ENCODE measurements at places on chromosomes 3 and 15.

- H3K27ac ChIP-seq = no peak overlapping the region
- DNase-seq = no peak
- H3K36me3 ChIP-seq = no peaks in the 10 kb centered on the region
- no peaks in the 10 kb centered on the region for H3K27me3 ChIP-seq
Measured at GRCh38 chr3:32278714-32279113, 40.2 kb downstream of the CMTM8 start.

- peaks cover 13% of the 10 kb centered on the region for H3K27me3 ChIP-seq
- no peak overlapping the region for H3K27ac ChIP-seq
- DNase-seq = no peak
- no peak overlapping the region for H3K4me3 ChIP-seq
- no peaks in the 10 kb centered on the region for H3K4me1 ChIP-seq
- H3K36me3 ChIP-seq = no peaks in the 10 kb centered on the region
Measured at GRCh38 chr3:170723241-170723640, 137.4 kb upstream of the SLC7A14 start.

GRCh38 chr3:122957707-122958689, 69.6 kb downstream of the SEMA5B start:
- no peak overlapping the region for H3K27ac ChIP-seq
- no peak overlapping the region for H3K4me3 ChIP-seq
- H3K27me3 ChIP-seq = peaks cover 7% of the 10 kb centered on the region
- no peaks in the 10 kb centered on the region for H3K4me1 ChIP-seq
- DNase-seq = no peak

- no peak overlapping the region for H3K4me3 ChIP-seq
- DNase-seq = no peak
- no peak overlapping the region for H3K27ac ChIP-seq
- no peaks in the 10 kb centered on the region for H3K36me3 ChIP-seq
- H3K27me3 ChIP-seq = peaks cover 4% of the 10 kb centered on the region
- H3K4me1 ChIP-seq = peaks cover 4% of the 10 kb centered on the region
Measured at GRCh38 chr3:72123908-72124441, 339.0 kb upstream of the PROK2 start.

GRCh38 chr15:100856867-100857266, 22.8 kb upstream of the ALDH1A3 start:
- no peaks in the 10 kb centered on the region for H3K36me3 ChIP-seq
- H3K4me3 ChIP-seq = no peak overlapping the region
- H3K27ac ChIP-seq = no peak overlapping the region
- H3K27me3 ChIP-seq = no peaks in the 10 kb centered on the region
- DNase-seq = no peak

Measured in activated naive CD8-positive, alpha-beta T cell treated with anti-CD3 and anti-CD28 coated beads, Interleukin-2, amount 50 U/mL, for 24 hours (primary cell).